ENCODE measurements at places on chromosomes 1 and 21. TPM values are rescaled to one million over a fixed set of nuclear protein-coding genes. Genes with fewer than 3 reads are reported as not detected.

DNA sequence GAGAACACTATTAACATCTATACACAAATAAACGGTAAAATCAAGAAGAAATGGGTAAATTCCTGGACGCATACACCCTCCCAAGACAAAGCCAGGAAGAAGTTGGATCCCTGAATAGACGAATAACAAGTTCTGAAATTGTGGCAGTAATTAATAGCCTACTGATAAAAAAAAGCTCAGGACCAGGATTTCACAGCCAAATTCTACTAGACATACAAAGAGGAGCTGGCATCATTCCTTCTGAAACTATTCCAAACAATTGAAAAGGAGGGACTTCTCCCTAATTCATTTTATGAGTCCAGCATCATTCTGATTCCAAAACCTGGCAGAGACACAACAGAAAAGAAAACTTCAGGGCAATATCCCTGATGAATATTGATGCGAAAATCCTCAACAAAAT, 70.7 kb upstream of the FMO3 start:
- no peak overlapping the region for H3K4me3 ChIP-seq
- H3K36me3 ChIP-seq = no peaks in the 10 kb centered on the region
- no peaks in the 10 kb centered on the region for H3K4me1 ChIP-seq
- no peaks in the 10 kb centered on the region for H3K27me3 ChIP-seq

GRCh38 chr1:212089560-212090163, 54.1 kb downstream of the DTL start:
- no peaks in the 10 kb centered on the region for H3K27me3 ChIP-seq
- DNase-seq = no peak
- H3K27ac ChIP-seq = no peak overlapping the region
- H3K4me3 ChIP-seq = no peak overlapping the region

DNA sequence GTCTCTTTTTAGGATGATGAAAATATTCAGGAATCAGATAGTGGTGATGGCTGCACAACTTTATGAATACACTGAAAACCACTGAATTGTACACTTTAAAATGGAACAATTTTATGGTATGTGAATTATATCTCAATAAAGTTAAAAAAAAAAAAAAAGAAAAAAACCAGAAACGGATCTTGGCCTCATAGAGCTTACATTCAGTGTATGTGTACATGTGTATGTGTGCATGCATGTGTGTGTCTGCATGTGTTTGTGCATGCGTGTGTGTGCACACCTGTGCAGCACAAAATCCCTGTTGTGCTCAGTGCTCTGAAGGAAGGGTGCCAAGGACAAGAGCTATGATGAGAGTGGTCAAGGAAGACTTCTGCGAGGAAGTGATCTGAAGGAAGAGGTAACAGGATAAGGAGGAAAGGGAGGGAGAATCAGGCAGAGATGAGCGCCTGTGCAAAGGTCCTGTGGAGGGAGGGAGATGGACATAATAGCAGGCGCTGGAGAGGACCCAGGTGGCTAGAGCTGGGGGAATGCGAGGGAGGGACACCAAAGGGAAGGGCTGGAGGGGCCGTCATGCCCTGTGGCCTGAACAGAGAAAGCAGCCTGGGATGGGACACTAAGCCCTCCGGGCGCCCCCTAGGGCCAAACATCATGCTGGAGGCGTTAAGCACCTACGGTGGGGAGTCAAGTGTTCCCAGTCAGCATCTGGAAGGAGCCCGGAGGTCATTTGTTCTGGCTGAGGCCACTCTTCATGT, 25.2 kb downstream of the NKAIN1 start:
- H3K36me3 ChIP-seq = no peaks in the 10 kb centered on the region
- H3K27me3 ChIP-seq = no peaks in the 10 kb centered on the region
- no peak for DNase-seq
- H3K4me3 ChIP-seq = no peak overlapping the region
- H3K27ac ChIP-seq = no peak overlapping the region
- H3K4me1 ChIP-seq = no peaks in the 10 kb centered on the region

DNA sequence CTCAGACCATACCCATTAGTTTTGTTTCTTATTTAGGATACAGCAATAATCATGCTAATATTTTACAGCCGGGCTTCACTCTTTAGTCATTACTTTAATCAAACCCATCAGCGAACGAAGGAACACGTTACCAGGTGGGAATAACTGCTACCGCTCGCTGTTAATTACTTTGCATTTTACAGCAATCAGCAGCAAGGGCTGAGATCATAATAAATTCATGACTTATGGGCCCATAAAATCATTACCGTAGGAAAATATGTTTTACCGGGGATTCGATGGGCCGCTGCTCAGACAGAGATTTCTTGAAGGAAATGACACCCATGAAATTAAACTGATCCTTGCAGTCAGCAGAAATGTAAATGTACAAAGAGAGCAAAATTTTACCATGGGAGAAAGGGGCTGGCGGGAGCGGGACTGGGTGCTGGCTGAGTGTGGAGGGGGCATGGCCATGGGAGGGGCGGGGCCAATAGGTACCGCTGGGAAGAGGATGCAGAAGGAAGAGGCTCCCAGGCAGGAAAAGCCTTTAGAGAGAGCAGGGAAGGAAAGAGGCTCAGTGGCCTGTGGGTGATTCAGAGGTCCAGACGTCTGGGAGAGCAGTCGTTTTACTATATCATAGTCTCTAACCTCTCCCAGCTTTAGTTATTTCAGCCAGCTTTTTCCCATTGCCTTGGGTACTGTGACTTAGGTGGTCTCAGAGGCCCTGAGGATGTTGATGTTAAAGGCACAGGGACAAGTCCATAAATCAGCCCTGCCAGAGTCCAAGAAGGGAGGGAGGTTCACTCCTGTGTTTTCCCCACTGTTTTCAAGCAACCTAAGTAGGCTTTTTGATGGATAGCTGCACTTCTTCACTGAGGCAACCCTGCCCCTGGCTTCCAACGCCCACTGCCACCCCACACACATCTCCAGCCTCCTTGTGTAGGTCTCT, 258.9 kb downstream of the SEC16B start:
- H3K4me1 ChIP-seq = no peaks in the 10 kb centered on the region
- H3K27ac ChIP-seq = no peak overlapping the region
- H3K36me3 ChIP-seq = no peaks in the 10 kb centered on the region
- no peaks in the 10 kb centered on the region for H3K27me3 ChIP-seq

DNA sequence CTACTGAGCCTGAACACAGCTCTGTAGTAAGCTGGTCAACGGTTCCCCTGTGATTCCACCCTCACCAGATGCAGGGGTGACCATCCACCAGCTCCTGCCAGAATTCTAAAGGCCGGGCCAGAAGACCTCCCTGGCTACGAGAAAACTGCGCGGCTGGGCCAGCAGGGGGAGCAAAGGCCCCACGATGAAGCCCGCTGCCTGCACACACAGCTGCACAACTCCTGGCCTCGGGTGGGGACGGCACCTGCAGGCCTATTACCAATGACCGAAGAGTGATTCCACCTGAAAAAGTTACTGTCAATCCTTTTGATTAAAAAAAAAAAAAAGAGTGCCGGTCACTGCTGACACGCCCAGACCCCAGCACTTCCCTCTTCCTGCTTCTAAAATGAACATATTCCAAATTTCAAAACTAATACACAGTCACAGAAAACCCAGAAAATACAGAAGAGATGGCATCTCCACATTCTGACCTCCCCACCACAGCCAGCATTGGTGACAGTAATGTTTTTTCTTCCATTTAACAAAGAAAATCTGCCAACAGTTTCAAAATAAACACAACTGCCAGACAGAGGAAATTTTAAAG, 49.8 kb upstream of the RIPK4 start:
- no peaks in the 10 kb centered on the region for H3K27me3 ChIP-seq
- H3K4me1 ChIP-seq = no peaks in the 10 kb centered on the region
- H3K4me3 ChIP-seq = no peak overlapping the region
- peaks cover 8% of the 10 kb centered on the region for H3K36me3 ChIP-seq
- no peak overlapping the region for H3K27ac ChIP-seq

- no peak overlapping the region for H3K27ac ChIP-seq
- H3K27me3 ChIP-seq = no peaks in the 10 kb centered on the region
- DNase-seq = no peak
Measured at GRCh38 chr1:195193134-195193533, 1415.1 kb downstream of the KCNT2 start.

- H3K4me1 ChIP-seq = peaks cover 16% of the 10 kb centered on the region
- H3K36me3 ChIP-seq = no peaks in the 10 kb centered on the region
- no peaks in the 10 kb centered on the region for H3K27me3 ChIP-seq
- no peak for DNase-seq
Measured at GRCh38 chr1:6262555-6263420, 1.9 kb upstream of the GPR153 start.

DNA sequence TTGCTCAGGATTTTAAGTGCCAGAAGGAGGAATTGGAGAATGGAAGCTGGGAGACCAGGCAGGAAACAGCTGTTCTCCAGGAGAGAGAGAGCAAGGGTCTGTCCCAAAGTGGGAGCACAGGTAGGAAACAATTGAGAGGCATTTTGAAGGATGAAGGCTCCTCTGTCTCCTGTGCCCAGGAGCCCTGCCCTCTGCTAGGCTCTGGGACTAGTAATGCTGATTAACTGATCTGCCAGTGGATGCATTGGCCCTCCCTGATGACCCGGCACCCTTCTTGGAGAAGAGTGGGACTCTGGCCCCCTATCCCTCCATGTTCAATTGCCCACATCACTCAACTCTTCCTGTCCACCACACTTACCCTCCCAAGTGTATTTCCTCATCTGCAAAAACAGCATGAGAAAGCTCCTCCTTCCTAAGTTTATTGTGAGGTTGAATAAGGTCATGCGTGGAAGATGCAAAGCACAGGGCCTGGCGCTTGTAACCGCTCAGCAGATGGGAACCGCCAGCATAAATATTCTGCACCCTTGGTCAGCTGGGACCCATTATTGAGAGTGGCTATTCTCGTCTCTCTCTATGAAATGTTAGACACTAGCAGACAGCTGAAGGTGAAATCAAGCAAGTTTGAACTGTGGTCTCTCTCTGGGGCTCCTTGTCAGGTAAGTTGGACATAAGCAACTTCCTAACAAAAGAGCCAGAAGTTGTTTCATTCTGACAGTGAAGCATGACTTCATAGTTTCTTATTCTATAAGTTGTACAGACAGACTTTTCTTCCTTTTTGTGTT, 63.0 kb upstream of the ANGPTL1 start:
- no peaks in the 10 kb centered on the region for H3K27me3 ChIP-seq
- no peaks in the 10 kb centered on the region for H3K4me1 ChIP-seq
- H3K27ac ChIP-seq = no peak overlapping the region
- no peak overlapping the region for H3K4me3 ChIP-seq
- no peak for DNase-seq
- H3K36me3 ChIP-seq = no peaks in the 10 kb centered on the region

GRCh38 chr1:216686860-216687766, 36.1 kb downstream of the ESRRG start:
- H3K27ac ChIP-seq = no peak overlapping the region
- no peak for DNase-seq
- no peaks in the 10 kb centered on the region for H3K36me3 ChIP-seq
- no peaks in the 10 kb centered on the region for H3K4me1 ChIP-seq
- no peak overlapping the region for H3K4me3 ChIP-seq

DNA sequence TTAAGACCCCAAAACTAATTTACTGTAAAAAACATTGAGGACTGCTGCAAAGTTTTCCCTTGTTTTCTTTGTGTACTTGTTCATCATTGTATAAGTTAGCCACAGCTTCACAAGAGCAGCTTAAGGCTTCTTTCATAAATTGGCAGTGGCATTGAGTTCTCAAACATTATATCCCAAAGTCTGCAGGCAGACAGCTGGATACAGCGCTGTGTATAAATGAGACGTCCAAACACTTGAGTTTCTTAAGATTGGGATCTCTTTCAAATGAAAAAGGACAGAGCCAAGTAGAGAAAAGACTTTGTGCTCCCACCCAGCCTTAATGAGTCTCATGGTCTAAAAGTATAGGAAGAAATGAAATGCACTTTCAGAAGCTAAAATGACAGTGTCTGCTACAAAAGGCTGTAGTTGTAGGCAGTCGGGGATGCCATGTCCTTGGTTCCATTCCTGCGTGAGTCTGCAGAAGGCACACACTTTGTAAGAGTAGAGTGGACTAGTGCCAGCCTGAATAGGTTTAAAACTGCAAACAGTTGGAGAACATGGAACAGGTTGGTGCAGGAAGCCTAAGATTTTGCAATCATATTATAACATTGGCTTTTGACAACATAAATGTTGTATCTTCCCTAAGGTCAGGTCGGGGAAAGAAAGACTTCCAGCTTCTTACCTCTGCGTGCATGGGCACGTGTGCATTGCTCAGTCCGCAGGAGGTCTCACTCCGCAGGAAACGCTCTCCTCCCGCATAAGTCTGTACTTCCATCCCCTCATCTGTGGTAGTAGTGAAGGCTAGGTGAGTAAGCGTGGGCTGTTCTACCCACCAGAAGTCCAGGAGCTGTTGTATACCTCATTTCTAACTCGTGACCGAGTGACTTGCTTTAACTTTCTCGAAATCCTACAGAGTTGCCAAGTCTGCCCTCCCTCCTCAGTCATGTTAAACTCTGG, 94.4 kb downstream of the CD247 start:
- DNase-seq = no peak
- H3K36me3 ChIP-seq = no peaks in the 10 kb centered on the region
- no peak overlapping the region for H3K4me3 ChIP-seq
- H3K4me1 ChIP-seq = peaks cover 15% of the 10 kb centered on the region
- H3K27me3 ChIP-seq = no peaks in the 10 kb centered on the region

- H3K27me3 ChIP-seq = no peaks in the 10 kb centered on the region
- H3K4me1 ChIP-seq = no peaks in the 10 kb centered on the region
- no peak overlapping the region for H3K4me3 ChIP-seq
Measured at GRCh38 chr1:162391790-162392563, 10.4 kb downstream of the C1orf226 start.

DNA sequence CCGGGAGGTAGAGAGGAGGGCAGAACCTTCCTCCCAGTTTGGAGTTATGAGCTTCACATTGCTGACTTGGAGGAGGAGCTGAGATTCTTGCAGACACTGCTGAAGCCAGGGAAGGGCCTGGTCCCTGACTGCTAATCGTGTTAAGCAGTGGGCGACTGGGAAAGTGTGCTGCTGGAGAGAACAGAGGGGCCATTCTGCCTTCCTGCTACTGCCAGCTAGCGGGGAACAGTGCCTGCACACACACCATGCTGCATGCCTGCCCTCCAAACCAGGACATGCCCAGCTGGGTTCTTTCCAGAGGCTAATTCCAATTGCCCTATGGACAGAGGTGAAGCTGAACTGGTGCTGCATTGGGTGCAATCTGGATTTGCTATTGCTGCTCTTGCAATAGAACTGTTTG, 281.4 kb downstream of the AJAP1 start:
- no peaks in the 10 kb centered on the region for H3K4me1 ChIP-seq
- no peaks in the 10 kb centered on the region for H3K27me3 ChIP-seq

GRCh38 chr1:119634016-119634415, 14.1 kb downstream of the ZNF697 start:
- no peaks in the 10 kb centered on the region for H3K36me3 ChIP-seq
- H3K27ac ChIP-seq = no peak overlapping the region
- peaks cover 22% of the 10 kb centered on the region for H3K27me3 ChIP-seq
- H3K4me1 ChIP-seq = no peaks in the 10 kb centered on the region

- no peaks in the 10 kb centered on the region for H3K27me3 ChIP-seq
- peak overlapping the region; percentile 6 for H3K27ac ChIP-seq
Measured at GRCh38 chr1:62271948-62272728, 47.1 kb downstream of the KANK4 start.

The RPS6KA1 gene
- polyA plus RNA-seq = 180 TPM

The SH2D2A gene
- 53.9 TPM for polyA plus RNA-seq

The FABP3 gene
- polyA plus RNA-seq = not detected

The OXCT2 gene
- not detected for polyA plus RNA-seq

The LYPD8 gene
- not detected for polyA plus RNA-seq

The MEX3A gene
- polyA plus RNA-seq = not detected

The CD101 gene
- polyA plus RNA-seq = 9.1 TPM

The TFF2 gene
- not detected for polyA plus RNA-seq

The ANGPTL7 gene
- not detected for polyA plus RNA-seq
